T-helper 2 cell (primary cell): ENCODE measurements at places on chromosomes 1 and 21.

DNA sequence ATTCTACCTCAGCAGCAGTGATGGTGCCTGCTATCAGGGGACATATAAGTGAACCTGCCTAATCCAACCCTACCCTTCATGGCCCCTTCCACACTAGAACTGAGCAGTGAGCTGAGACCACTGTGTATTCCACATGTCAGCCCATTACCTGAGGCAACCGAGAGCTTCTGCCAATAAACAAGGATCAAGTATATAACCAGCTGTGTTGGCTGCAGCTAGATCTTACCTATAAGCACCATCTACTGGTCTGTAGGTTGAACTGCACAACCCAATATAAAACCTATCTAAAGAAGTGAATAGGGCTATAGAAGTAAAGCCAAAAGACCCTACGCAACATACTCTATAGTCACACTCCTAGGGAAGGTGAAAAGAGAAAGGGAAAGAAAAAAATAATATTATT lies 376.9 kb downstream of the HHIPL2 start:
- DNase-seq = no peak

DNA sequence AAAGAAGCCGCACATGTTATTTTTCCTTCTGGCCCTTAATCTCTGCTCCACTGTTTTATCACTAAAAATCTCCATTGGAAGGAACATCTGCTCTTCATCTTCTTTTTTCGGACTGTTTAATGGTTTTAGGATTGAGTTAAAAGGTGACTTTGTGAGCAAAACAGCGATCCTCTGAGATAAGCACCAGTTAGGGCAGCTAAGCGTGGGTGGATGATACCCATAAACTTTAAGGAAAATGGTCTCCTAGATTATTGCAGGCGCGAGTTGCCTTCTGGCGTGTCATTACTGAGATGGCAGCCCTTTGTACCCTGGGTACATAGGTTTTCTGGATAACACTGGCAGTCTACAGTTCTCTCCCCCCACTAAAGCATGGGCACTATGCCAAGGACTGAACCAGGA lies 44.0 kb upstream of the HMGB4 start:
- DNase-seq = no peak

DNA sequence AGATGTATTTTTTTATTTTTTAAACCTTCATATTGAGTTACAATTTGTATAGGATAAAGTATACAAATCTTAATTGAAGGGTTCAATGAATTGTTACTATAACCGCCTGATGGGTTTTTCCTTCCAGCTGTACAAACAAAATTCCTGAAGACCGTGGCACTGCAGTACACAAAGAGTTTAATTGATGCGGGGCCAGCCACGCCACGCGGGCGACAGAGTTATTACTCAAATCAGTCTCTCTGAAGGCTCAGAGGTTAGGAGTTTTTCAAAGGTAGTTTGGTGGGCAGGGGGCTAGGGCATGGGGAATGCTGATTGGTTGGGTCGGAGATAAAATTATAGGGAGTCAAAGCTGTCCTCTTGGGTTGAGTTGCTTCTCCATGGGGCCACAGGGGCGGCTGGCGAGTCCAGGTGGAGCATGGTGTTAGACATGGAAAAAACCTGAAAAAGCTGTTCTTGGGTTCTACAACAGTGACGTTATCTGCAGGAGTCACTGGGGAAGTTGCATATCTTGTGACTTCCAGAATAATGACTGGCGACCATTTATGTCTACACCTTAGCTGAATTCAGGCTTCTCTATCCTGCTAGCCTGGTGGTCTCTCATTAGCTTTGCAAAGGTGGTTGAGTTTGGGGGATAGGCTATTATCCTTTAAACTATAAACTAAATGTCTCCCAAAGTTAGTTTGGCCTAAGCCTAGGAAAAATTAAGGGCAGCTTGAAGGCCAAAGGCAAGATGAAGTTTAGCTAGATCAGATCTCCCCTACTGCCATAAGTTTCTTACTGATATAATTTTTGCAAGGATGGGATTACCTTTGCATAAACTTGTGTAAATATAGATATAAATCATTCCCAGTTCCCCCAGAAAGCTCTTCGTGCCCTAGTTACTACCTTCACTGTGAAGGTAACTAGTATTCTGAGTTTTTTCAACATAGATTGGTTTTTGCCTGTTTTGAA lies 13.0 kb upstream of the TMEM9 start:
- no peak for DNase-seq

DNA sequence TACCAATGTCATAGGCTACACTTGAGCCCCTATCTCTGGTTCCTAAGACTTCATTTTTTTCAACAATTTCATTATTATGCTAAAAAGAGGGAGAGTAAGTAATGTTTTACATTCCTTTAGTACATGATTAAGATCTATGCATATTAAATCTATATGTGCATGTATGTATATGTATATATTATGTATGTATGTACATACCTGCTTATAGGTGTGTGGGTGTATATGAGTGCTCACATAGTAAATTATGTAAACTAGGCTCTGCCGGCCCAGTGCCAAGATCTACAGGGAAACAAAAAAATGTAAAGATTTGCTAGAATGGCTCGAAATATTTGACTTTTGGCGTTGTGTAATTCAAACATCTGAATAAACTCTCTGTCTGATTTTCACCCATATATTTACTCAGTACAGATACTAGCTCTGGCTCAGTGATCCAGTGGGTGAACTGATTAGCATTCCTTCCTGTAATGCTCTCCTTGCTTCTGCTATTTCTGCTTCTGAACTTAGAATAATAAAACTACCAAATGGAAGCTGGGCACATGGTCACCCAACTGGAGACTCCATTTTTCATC lies 113.1 kb upstream of the FGGY start:
- DNase-seq = no peak

DNA sequence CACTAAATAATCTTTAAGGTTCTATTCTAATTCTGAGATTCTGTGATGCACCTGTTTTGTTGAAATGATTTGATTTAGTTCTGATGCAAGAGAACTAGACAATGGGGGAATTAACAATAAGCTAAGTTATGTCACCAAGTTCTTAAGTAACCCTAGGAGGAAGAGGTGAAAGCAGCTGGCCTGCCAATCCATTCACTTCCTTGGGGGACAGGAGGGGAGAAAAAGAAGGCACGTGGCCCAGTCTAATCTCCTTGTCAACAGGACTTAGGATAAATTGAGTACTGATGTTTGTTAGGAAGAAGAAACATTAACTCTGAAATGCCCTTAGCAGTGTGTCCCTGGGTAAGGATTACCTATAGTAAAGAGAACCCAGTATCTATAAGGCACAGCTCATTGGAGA lies 36.9 kb downstream of the TLCD4 start:
- no peak for DNase-seq

- DNase-seq = no peak
These were observed 248.1 kb upstream of the DEPDC1 start for GRCh38 chr1:68745011-68745410.

GRCh38 chr21:26100573-26100972 lies 70.0 kb downstream of the APP start:
- no peak for DNase-seq

- DNase-seq = no peak
These were observed 23.7 kb downstream of the SPOCD1 start for GRCh38 chr1:31792116-31792515.

DNA sequence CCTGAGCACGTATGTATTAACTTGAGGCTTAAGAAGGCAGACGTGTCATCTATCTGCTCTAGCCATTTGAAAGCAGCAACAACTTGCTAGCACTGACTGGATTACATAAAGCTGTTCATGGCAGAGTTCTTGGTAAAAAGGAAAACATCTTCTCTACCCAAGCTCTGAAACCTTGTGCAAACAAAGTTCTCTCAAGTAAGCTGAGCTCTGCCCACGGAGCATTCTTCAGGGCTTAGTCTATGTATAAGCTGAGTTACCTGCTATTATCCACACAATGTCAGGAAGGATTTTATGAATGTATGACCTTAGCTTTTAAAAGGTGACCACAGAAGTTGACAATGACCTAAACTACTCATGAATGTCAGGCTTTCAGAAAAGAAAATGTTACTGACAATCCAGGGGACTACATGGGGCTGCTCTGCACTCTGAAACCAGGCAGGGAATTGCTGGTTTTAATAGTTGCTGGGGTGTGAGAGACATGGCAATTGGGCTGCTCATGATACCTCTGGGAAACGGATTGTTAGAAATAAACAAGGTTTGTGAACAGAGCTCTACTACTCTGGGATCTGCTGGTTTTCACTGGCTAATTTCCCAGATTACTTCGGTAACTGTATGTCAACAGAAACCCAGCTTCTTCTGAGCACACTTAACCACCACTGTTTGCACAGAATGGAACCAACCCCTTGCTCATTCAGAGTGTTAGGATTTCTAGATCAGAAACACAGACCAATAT lies 29.6 kb upstream of the CCN1 start:
- DNase-seq = no peak

GRCh38 chr1:216731562-216731961 lies 8.3 kb upstream of the ESRRG start:
- no peak for DNase-seq

- DNase-seq = no peak
These were observed 465.9 kb upstream of the DAB1 start for GRCh38 chr1:57889676-57890320.

GRCh38 chr1:99531578-99532275 lies 114.2 kb upstream of the PALMD start:
- no peak for DNase-seq

GRCh38 chr1:184813528-184814089 lies 59.0 kb upstream of the EDEM3 start:
- no peak for DNase-seq

GRCh38 chr1:20290624-20291597 lies at the start of gene VWA5B1:
Gene VWA5B1 (plus strand): TSS chr1:20290875. CDS start chr1:20310602, 19,727 bp downstream.
- no peak for DNase-seq

- no peak for DNase-seq
These were observed 14.8 kb upstream of the GJA9 start for GRCh38 chr1:38896169-38896568.

GRCh38 chr1:159931101-159931794 lies 5.9 kb upstream of the TAGLN2 start:
- no peak for DNase-seq
